ENCODE measurements at places on chromosomes 1 and 21.

DNA sequence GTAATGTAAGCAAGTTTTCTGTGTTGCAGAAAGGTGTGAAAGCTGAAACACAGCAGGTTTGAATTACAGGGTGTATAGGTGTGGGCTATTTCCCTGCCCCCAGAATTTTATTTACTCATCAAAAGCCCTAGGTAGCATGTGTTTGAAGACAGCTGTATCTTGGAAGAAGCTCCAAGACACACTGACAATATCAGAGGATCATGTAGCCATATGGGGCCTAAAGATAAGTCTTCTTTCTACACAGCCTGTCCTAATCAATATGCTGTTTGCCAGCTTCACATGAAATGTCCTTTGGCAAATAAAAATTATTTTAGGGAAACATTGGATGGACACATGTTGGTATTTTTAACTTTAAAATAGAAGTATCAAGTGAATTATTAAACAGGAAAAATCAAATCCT is 17.5 kb upstream of the SUCO start:
- no peak for DNase-seq

GRCh38 chr1:67850611-67851075 is 17.4 kb upstream of the GNG12 start:
- DNase-seq, result no peak

GRCh38 chr1:192538407-192539296 is 36.9 kb upstream of the RGS1 start:
- no peak for DNase-seq

DNA sequence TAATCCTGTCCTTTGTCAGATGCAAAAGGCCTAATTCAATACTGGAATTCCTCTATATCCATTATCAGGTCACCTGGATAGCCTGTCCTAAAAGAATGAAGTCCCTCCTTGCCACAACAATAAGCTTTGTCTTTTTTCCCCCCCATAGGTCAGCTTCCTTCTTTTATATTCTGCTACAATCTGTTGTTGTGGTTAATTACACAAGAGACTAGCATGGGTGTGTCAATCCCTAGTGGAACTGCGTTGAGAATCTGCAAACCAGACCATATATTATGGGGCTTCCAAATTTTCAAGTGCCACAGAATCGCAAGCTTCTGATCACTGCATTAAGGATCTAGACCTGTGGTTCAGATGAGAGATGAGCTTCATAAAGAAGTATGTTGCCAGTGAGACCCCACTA is 349.6 kb downstream of the SMYD3 start:
- DNase-seq, result no peak

DNA sequence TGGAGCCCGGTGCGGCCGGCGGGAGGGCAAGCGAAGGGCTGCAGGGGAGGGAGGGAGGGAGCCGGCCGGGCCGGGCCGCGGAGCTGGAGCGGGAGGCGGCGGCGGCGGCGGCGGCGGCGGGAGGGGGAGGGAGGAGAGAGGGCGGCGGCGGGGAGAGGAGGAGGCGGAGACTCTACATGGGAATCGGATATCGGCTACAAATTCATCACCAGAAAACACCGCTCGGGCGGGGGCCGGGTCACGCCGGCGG is at the start of gene AKT3:
Gene AKT3, minus strand, starts transcription at position 42 of the 250 bp plus-strand sequence. CDS start 7,073 bp downstream, outside the sequence.
- DNase-seq, result no peak

GRCh38 chr1:206144605-206145004 is 27.4 kb upstream of the AVPR1B start:
- no peak for DNase-seq

GRCh38 chr1:64922336-64922735 is 44.0 kb downstream of the JAK1 start:
- no peak for DNase-seq

- no peak for DNase-seq
These were observed 2.9 kb upstream of the CCN1 start for GRCh38 chr1:85577419-85578320.

- no peak for DNase-seq
These were observed 31.4 kb downstream of the CLSTN1 start for GRCh38 chr1:9792156-9793042.

GRCh38 chr1:108777839-108778238 is 31.4 kb downstream of the STXBP3 start:
- no peak for DNase-seq

- DNase-seq, result no peak
These were observed 35.0 kb downstream of the ARHGEF10L start for GRCh38 chr1:17574516-17574915.

DNA sequence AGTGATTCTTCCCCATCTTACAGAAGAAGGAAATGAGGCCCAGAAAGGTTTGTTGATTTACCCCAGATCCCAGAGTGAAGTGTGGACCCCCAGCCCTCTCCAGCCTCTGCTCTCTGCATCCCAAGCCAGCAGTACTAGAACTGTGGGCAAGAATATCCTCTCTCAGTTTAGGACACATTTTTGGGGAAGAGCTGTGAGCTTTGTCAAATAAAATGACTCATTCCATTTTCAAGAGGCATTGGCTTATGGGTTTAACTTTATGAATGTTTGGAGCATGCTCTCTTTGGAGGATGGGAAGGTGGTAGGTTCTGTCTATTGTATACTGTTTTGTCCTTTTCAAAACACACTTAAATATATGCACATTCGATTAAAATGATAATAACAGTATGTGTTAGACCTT is 70.6 kb upstream of the CNTN2 start:
- DNase-seq, result no peak

- DNase-seq, result no peak
These were observed 26.4 kb downstream of the MYOM3 start for GRCh38 chr1:24085546-24085945.

- no peak for DNase-seq
These were observed 2.6 kb downstream of the NIBAN1 start for GRCh38 chr1:184971522-184972265.

GRCh38 chr1:85628791-85629531 is 48.4 kb downstream of the CCN1 start:
- DNase-seq, result no peak

DNA sequence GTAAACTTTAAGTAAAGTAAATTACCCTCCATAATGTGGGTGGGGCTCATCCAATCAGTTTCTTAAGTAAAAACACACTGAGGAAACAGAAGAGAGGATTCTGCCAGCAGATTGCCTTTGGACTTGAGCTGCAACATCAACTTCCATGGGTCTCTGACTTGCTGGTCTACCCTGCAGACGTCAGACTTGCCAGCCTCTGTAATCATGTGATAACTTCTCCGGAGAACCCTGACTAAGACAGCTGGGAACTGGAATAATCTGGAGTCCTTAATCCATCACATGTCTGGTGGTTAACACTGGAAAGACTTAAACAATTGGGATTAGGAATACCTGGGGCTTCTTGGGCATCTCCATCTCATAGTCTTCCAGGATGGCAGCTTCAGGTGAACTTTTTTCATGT is 13.2 kb upstream of the CEP350 start:
- DNase-seq, result no peak

DNA sequence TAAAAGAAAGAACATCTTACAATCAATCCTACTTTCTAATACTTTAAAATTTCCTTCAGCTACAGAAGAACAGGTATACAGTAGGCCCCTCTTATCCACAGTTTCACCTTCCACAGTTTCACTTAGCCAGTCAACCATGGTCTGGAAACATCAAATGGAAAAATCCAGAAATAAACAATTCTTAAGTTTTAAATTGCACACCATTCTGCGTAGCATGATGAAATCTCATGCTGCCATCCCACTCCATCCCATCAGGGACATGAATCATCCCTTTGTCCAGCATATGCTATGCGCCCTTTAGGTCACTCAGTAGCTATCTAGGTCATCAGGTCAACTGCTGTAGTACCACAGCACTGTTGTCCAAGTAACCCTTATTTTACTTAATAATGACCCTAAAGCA is 67.7 kb downstream of the HSF2BP start:
- DNase-seq, result no peak

GRCh38 chr21:37916310-37917051 is at the start of gene KCNJ6:
TSS of gene KCNJ6 (minus strand) at chr21:37916457. CDS start at chr21:37840682, 75,775 bp downstream.
- no peak for DNase-seq

DNA sequence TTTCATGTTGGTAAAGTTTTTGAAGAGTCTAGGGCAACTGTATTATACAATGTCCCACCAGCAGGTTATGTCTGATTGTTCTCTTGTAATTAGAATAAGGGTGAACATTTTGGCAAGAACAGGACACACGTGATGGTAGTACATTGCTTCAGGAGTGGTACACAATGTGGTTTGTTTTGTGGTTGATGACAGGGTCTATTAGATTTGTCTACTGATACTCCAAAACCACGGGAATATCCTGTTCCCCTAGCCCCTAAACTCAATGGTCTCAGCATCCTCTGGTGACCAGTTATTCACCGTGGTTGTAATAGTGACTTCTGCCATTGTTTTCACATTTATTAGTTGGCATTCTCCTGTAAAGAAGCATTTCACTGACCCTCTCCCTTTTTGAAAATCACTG is 22.1 kb upstream of the ACTA1 start:
- no peak for DNase-seq

DNA sequence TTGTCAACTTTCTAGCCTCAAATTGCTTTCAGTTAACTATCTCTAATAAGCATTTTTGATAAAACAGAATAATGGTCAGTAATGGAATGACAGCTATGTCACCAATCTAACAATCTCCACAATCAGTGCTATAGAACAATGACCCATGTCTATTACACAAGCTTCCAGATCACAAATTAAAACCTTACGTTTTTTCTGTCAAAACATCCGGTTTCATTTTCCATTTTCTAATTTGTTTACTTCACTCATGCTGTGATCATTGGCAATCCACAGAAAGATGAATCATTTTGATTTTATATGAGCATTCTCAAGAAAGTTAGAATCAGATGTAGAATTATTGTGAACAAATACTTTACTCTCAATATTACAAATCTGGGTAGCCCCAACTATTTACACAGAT is 80.3 kb downstream of the KCNT2 start:
- no peak for DNase-seq

DNA sequence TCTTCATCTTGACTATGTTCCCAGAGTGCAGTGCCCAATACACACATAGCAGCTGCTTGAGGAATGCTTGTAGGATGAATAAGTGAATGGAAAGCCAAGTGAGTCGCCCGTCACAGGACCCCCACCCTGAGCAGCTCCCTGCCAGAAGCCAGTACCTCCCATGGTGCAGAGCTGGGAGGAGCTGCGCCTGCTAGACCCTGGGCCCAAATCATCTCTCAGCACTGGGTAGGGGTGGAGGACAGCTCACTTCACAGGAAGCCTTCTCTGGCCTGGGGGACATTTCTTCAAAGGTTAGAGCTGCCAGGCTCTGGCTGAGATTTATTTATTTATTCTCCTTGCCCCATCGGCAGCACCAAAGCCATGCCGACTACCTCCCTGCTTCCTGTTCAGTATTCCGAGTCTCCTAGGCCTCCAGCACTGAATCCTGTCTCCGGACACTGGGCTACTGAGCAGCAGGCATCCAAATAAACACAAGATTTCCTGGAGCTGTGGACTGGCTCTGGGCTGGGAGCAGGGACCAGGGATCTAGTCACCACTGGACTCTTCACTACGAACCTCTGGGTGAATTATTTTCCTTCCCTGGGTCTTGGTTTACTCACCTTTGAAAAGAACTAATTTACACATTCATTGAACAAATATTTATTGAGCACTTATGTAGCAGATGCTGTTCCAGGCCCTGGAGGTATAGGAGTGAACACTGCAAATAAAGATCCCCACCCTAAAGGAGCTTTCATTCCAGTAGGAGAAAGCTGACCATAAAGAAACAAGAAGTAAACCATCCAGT is 187.7 kb downstream of the TRABD2B start:
- no peak for DNase-seq

DNA sequence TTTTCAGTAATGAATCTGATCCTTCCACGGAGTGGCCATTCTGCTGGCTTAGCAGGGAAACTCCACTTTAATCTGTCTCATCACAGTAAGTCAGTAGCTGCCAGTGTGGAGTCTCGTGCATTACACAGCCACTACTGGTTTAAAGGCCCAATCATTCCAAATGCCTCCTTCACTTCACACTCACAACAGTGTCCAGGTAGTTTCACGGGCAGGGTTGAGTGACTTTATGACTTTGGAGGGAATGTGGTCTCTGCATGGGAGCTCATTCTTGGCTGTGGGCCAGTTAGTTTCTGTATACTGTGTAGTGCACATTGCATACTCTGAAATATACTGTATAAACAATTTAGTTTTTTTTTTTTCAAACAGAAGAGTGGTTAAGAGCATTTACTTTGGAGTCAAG is 34.6 kb upstream of the C1orf87 start:
- DNase-seq, result no peak

- no peak for DNase-seq
These were observed 26.0 kb downstream of the CHML start for GRCh38 chr1:241614144-241614543.

DNA sequence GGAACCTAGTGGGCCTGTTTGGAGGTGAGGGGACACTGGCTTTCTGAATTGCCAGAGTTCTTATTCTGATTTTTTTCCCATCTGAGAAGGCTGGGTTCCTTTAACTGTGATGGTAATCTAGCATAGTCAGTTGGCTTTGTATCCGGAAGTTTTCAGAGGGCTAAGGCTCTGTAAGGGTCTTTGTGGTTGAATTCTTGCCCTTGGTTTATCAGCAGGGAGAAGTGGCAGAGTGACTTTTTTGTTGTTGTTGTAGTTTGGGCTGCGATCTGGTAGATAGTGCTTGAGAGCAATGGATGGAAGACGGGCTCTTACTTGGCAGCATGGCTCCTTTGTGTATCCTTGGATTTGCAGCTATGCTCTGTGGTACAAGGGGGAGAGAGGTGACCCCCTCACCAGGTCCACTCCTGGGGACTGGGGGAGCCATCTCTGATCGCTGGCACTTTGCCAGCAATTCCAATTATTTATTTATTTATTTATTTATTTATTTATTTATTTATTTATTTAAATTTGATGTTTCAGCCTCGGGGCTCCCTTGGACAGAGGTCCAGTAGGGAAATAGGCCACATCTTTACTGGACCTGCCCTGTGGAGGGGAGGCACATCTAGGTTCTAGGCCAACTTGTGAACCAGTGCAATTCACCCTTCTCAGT is 18.5 kb downstream of the TCP10L start:
- no peak for DNase-seq

DNA sequence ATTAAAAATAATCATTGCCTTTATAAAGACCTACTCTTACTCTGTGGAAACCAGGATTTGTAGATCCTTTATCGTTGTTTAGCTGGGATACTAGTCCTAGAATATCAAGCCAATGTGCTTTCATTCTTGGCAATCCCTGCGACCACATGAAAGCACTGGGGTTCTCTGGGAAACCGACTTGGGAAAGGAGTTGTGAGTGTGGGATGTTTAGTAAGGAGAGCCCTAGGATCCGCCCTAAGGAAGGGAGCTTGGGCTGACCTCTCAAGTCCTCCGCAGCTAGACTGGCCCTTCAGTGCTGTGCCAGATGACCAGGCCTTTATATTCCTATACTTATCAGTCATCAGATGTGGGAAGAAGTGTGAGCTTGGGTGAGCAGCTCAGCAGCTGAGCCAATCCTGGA is 5.2 kb upstream of the KRTAP19-8 start:
- no peak for DNase-seq

DNA sequence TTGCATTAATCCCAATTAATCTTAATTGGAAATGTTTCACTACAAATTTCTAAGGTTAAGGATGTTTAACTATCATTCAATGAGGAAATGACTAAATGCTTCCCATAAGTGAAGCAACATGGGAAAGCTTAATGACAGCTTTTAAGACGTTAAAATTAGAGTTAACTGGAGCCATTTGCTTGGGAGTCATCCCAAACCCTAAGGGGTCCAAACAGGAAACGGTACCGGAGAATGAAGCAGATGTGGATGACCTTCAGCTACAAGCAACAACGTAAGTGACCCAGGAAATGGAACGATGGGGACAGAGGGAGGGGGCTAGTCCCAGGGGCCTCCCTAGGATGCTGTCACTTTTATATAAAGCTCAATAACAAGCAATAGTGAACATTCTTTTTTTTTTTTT is 62.2 kb downstream of the CAPZB start:
- no peak for DNase-seq

- DNase-seq, result no peak
These were observed 11.4 kb upstream of the PHGDH start for GRCh38 chr1:119700326-119700725.

GRCh38 chr1:155527677-155528076 is 34.9 kb downstream of the ASH1L start:
- no peak for DNase-seq
